ENCODE measurements at places on chromosomes 5 and 9.
A peak's percentile ranks its signal among the peaks of the same experiment; 100 is the strongest.

- no peak for DNase-seq
Observed at GRCh38 chr9:132201139-132201538, 39.3 kb downstream of the NTNG2 start.

GRCh38 chr9:93601666-93602065, 25.3 kb downstream of the PHF2 start:
- DNase-seq: no peak

DNA sequence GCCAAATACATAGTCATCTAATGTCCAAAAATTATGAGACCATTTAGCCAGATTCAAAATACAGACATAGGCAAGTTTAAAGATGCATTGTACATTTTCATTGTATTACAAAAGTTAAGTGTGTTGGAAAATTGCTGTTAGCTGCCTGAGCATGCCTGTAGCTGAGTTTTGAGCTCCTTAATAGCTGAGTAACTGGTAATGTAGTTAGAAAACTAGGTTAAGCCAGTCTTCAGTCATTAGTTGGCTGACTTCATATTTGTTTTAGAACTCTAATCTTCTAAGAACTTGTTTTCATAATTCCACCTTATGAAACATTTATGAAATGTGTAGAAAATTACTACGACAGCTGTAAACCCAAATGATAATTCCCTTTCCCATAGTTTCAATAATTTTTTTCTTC, 293.4 kb downstream of the ARRDC3 start:
- DNase-seq: no peak

DNA sequence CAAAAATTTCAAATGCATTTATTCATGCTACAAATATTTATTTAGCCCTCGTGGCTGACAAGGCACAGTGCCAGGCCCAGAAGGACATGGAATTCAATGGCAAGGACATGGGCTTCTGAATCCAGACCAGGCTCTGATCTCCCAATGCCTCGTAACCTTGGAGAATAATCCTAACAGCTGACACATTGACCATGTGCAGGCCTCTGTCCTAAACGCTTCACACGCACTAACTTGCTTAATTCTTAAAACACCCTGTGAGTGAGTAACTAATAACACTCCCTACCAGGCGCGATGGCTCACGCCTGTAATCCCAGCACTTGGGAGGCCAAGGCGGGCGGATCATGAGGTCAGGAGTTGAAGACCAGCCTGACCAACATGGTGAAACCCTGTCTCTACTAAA, 33.2 kb downstream of the MYO10 start:
- DNase-seq: peak; percentile 90

DNA sequence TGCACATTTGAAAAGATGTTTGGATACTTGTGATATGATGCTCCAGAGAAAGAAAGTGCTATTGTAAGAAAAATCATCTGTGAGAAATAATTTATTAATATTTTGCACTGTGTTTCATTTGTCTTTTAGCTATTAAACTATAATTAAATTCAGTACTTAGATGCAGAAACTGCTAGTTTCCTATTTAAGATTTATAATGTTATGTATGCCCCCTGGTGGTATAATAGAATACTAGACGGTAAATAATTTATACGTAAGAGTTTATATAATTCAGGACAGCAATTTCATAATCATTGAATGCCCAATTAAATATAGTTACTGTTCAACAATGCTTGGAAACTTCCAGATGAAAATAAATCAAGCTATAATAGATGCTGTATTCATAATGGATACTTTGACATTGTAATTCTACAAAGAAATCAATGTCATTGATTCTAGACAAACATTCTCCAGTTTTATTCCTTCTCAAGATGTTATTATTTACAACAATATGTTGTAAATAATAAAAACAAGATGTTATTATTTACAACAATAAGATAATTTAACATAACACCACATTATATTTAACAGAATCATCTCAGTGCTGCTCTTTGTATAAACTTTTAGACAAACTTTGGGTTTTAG, 101.0 kb downstream of the TMEM232 start:
- DNase-seq: no peak

GRCh38 chr5:126723643-126724042, 53.3 kb upstream of the LMNB1 start:
- no peak for DNase-seq

GRCh38 chr5:176560364-176560763, 11.2 kb downstream of the CDHR2 start:
- DNase-seq: no peak

- no peak for DNase-seq
Observed at GRCh38 chr5:66438087-66438486, 158.1 kb upstream of the MAST4 start.

DNA sequence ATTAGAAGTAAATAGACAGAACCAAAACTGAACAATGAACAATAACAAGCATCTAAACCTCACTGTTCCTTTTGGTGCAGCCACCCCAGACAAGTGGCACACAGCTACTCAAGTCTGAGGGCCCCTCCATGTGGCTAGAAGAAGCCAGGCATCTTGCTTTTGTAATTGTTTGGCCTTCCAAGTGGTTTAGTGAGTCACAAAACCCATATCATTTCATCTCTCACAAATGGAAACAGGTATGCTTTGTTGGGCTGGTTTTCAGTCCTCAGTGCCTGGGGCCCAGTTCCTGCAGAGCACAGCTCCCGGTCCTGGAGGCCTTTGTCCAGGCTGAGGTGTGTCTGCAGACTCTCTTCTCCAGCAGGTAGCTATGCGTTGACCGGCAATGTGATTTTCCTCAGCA, 16.7 kb downstream of the PRLR start:
- no peak for DNase-seq

- DNase-seq: peak; percentile 33
Observed at GRCh38 chr5:149448831-149449714, 70.0 kb upstream of the IL17B start.

DNA sequence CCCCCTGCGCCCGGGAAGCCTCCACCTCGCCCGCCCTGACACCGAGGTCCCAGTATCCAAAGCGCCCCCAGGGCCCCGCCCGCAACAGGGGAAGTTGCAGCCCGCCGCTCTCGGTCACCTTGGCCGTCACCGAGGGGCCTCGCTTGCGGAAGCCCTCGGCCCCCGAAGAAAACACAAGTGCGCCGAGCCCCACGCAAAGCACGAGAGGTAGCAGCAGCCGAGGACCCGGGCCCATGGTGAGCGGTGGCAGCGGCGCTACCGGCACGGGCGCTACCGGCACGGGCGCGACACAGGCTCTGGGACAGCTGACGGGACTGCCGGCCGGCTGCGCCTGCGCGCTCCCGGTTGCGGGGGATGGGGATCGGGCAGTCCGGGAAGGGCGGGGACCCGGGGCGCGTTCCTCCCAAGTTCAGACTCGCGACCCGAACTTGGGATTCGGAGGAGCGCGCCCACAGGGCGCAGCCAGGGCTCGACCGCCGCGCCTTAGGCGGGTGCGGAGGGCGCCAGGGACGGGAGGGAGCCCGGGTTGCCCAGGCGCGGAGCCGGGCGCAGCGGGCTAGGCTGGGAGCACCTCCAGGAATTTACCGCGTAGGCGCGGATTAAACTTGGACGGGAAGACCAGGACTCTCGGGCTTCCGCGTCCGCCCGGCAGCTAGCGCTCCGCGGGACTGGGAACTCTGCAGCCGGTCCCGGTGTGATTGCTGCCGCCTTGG, at the start of gene PPIC:
Gene PPIC (minus strand): TSS at position 335 of the 713 bp plus-strand sequence. CDS start 100 bp downstream, at position 235.
- DNase-seq: peak; percentile 84

GRCh38 chr5:115831163-115831768, 10.1 kb downstream of the ATG12 start:
- peak; percentile 17 for DNase-seq

DNA sequence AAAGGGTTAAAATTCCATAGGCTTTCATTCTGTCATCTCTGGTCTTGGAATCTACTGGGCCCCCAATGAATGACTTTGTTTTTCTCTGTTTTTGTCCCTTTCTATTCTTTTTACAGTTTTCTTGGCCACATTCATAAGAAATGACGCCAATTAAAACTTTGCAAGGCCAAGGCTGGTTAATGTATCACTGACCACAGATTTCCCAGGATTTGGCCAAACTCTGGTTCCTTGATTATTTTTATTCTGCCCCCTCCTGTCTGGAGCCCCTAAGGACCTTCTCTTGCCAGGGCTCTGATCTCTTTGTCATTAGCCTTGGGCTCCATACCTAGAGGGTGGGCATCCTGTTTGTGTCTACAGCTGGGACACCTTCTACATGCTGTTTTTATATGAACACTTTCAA, 388.9 kb upstream of the PAPPA start:
- DNase-seq: no peak

DNA sequence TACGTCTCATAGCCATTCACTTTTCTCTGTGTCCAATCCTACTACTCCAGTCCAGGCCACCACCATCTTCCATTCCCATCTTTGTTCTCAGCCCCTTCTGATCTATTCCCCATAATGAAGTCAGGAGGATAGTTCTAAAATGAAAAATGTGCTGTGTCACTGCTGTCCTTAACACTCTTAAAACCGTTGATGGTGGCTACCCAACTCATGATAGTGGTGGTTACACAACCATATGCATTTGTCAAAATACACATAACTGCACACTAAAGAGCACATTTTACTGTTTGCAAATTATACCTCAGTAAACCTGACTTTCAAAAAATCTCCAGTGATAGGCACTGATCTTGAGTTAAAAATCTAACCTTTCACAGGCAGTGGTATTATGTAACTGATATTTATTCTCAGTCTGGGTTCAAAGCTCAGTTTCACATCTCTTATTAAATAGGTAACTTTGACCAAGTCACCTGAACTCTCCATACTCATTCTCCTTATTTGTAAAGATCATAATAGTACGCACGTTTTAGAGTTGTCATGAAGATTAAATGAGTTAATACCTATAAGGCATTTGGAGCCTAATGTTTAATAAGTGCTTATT, 24.6 kb upstream of the ADRB2 start:
- no peak for DNase-seq

DNA sequence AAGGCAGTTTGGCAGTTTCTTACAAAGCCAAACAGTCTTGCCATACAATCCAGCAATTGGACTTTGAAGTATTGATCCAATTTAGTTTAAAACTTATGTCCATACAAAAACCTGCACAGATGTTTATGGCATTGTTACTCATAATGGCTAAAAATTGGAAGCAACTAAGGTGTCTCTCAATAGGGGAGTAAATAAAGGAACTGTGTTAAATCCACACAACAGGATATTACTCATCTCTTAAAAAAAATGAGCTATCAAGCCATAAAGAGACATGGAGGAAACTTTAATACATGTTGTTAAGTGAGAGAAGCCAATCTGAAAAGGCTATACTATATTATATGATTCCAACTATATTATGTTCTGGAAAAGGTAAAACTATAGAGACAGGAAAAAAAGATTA, 313.6 kb upstream of the CD180 start:
- no peak for DNase-seq

- no peak for DNase-seq
Observed at GRCh38 chr5:155987265-155987810, 339.6 kb upstream of the SGCD start.

- DNase-seq: no peak
Observed at GRCh38 chr5:180323941-180324600, 29.1 kb downstream of the GFPT2 start.

DNA sequence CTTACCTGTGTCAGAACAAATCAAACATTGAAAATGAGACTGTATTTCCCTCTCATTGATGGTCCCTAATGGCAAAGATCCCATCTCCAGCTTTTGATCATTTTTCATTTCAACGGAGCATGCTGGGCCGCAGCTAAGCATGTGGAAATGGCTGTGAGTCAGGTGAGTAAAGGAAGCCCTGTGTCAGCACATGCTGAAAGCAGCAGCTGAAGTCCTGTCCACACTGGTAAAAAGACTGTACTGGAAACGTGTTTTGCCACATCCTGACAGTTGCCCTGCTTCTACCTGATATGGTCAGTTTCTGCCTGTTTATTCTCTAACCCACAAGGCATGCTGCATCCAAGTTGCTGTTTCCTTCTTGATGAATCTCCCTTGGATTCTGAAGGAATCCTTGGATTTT, 330.1 kb downstream of the EFNA5 start:
- no peak for DNase-seq

DNA sequence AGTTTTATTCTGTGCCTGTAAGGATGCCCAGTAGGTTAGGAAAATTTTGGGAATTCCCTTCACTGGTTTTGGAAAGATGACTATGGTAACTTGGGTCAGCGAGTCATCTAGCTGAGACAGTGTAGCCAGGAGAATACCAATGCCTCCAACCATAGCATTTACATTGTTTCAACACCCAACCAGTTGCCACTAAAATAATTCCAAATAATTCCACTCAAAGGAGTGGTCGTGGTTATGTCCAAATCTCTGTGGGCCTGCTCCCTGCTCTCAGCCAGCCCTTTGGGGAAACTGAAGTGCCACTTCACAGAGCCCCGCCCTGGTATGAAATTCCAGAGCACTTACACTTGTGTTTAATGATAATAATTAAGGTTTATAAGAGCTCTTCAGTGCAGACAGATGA, 310.5 kb downstream of the PLK2 start:
- DNase-seq: no peak

DNA sequence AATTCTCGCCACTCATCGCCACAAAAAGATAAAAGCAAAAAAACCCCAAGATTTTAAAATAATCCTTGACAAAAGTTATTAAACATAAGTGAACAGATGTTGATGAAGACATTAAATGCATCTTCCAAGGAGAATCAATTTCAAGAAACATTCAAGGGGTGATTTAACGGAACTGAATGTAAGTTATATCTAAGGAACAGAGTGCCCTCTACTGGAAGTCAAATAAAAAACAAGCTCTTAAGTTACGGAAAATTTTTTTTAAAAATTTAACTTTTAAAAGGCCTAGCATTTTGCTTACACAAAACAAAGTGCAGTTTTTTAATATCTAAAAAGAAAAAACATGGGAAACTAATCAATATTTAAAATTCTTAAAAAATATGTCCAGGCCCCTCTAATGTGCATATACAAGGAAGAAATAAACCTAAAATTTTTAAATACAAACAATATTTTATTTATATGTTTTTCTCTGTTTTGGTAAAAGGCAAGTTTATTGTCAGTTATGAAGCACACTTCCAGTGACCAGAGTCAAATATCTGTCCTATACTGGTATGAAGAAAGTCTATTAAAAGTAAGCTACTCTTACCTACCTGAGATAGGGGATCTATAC, 28.0 kb downstream of the TEX10 start:
- no peak for DNase-seq

DNA sequence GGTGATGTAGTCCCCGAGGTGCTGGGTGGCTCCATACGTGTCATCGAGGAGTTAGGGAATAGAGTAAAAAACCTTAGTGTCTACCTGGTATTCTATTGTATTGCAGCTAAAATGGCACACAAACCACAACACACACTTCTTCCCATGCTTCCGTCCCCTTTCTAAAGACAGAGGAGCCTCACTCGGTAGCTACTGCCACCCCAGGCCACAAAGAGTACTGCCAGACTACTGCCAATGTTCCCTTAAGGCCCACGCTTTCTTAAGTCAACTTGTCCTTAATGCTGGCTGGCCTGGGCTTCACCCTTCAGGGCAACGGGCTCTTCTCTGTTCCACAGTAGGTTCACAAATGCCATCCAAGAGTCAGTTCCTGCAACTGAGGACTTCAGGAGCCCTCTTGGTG, 673.0 kb downstream of the ELAVL2 start:
- DNase-seq: no peak

- no peak for DNase-seq
Observed at GRCh38 chr5:28046596-28046995, 1008.2 kb upstream of the CDH9 start.

- DNase-seq: no peak
Observed at GRCh38 chr5:127838661-127839060, 135.5 kb downstream of the CCDC192 start.

Data from WERI-Rb-1 (cell line).